ENCODE measurements at places on chromosomes 2 and 18. TPM values are rescaled to one million over a fixed set of nuclear protein-coding genes. Genes with fewer than 3 reads are reported as not detected.

PJVK gene
- total RNA-seq, result 7.3 TPM

RIT2 gene
- total RNA-seq, result not detected

MDH1B gene
- 0.17 TPM for total RNA-seq

ABCG8 gene
- 0.19 TPM for total RNA-seq

SEPTIN2 gene
- total RNA-seq, result 335 TPM

KATNAL2 gene
- 17.2 TPM for total RNA-seq

DCDC2C gene
- not detected for total RNA-seq

RFX8 gene
- 0.94 TPM for total RNA-seq

MSTN gene
- 1.3 TPM for total RNA-seq

GALNT1 gene
- 46.9 TPM for total RNA-seq

DPP4 gene
- 17.2 TPM for total RNA-seq

SPC25 gene
- total RNA-seq, result not detected

EVX2 gene
- not detected for total RNA-seq

AKAIN1 gene
- not detected for total RNA-seq

ABCA12 gene
- not detected for total RNA-seq

SPR gene
- total RNA-seq, result 39.0 TPM

Data from subcutaneous adipose tissue (tissue), 4 donors.